Fibroblast of mammary gland (primary cell): ENCODE measurements at places on chromosomes 16 and 17.

DNA sequence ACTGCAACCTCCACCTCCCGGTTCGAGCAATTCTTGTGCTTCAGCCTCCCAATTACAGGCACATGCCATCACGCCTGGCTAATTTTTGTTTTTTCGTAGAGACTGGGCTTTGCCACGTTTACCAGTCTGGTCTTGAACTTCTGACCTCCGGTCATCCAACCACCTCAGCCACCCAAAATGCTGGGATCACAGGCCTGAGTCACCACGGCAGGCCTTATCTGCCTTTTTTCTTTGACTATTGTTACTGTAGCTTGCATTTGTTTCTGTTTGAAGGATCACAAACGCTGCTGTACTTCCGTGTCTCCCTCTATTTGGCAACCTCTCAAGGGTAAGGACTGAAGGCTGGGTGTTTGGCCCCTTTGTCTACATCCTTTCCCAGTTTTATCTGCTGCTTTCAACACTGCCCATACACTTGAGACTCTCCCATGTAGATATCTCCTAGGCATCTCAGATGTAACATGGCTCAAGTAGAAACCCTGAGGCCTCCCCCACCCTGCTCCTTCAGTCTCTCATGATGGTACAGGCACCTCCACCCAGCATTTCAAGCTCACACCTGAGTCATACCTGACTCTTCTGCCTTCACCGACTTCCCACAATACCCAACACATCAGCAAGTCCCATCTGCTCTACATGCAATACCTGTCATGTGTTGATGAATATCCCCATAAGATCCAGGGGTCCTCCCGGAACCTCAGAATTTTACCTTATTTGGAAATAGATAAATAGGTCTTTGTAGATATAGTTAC is 219.0 kb downstream of the CPPED1 start:
- no peak for DNase-seq

GRCh38 chr16:87700406-87701077 is 65.2 kb downstream of the KLHDC4 start:
- DNase-seq: no peak

DNA sequence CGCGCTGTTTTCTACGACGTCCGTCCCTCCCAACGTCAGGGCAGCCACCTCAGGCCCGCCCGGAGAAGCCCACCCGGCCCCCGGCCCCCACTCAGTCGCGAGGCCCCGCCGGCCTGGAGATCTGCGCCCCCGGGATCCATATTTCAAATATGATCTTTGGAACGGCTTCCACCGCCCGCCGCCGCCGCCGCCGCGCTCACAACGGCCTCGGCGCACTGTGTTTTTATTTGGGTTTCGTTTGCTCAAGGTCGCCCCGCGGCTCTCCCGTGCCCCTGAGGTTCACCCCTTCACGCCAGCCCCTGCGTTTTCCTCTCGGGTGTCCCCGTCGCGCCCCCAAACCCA is 4.2 kb upstream of the CBX4 start:
- DNase-seq: no peak

DNA sequence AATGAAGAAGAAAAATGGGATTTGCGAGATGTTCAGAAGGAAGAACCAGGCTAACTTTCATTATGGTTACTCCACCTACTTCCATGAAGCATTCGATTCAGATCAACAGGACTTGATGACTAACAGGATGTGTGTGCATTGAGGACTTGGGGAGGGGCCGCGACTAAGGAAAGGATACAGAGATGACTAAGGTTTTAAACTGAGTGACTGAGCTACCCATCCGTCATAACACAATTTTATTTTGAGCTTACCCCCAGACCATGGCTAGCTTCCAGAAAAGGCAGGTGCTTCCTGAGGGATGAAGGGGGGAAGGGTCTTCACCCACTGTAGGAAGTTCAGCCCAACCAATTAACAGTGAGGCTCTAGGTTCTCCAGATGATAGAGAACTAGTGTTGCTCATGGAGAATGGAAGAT is 2.5 kb upstream of the CDYL2 start:
- peak; percentile 76 for DNase-seq

- no peak for DNase-seq
Measured at GRCh38 chr17:14864127-14864526, 401.0 kb downstream of the PMP22 start.

DNA sequence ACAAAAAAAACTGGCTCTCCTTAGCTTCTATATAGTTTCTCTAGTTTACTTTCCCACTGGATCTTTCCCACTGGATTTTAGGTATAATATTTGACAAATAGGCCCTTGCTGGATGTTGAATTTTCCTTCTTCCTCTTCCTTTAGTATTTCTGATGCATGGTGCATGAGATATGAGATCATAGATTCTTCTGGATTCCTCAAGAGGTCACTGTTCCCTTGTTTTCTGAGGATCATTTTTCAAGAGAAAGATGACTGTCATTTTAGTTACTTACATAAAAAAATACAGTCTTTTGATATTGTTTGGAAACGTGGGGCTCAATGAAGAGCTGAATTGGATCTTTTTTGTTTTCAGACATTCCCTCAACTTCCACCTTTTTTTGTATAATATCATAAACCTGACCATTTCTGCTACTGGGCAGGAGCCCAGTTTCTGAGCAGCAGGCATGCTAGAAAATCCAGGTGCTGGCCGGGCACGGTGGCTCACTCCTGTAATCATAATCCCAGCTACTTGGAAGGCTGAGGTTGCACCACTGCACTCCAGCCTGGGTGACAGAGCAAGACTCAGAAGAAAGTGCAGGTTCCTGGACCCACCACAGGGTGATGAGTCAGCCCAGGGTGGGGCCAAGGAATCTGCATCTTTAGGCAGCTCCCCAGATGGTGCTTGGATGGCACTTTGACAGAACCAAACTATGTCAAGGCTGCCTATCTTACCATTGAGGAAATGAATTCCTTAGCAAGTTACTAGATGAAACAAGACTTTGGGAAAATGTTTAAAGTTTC is 70.3 kb downstream of the SDR42E1 start:
- peak; percentile 67 for DNase-seq

DNA sequence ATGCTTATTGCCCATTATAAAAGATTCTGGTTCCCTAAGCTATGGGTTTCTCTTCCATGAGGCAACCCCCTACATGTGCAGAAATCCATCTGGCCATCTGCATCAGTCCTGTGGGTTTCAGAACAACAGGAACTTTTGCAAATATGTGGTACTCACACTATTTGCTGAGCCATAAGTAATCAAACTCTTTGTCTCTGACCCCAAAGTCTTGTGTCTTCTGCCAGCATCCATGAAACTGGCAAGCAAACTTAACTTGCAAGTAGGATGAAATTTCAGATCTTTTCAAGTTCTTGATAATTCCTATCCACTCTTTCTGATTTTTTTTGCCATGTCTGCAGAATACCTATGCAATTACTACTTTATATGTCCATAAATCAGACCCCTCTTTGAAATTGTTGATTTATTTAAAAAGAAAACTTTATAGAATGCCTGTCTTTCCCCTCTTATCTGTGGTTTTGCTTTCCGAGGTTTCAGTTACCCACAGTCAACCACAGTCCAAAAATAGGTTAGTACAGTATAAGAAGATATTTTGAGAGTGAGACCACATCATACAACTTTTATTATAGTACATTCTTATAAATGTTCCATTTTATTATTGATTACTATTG is 158.4 kb upstream of the IRX3 start:
- no peak for DNase-seq

DNA sequence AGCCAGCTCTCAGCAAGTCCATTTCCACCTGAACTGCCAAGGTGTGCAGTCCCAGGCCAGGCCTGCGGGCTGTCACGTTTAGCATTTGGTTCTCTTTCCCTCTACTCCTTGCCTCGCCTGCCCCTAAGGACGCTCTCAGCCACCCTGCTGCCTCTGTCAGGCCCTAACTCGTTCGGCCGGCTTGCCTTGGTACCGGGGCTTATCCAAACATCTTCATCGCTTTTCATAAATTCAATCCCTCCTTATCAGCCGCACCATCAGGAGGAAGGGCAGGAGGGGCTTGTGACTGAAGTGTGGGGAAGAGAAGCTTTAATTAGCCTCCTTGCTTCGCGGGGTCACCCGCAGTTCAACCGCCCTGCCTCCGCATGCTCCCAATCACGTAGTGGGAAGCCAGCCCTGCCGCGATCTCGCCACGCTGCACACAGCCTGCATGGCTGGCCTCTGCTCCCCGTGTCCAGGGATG is 231.1 kb downstream of the SOX9 start:
- DNase-seq: no peak

GRCh38 chr16:84356591-84357116 is 11.7 kb upstream of the ATP2C2 start:
- no peak for DNase-seq

DNA sequence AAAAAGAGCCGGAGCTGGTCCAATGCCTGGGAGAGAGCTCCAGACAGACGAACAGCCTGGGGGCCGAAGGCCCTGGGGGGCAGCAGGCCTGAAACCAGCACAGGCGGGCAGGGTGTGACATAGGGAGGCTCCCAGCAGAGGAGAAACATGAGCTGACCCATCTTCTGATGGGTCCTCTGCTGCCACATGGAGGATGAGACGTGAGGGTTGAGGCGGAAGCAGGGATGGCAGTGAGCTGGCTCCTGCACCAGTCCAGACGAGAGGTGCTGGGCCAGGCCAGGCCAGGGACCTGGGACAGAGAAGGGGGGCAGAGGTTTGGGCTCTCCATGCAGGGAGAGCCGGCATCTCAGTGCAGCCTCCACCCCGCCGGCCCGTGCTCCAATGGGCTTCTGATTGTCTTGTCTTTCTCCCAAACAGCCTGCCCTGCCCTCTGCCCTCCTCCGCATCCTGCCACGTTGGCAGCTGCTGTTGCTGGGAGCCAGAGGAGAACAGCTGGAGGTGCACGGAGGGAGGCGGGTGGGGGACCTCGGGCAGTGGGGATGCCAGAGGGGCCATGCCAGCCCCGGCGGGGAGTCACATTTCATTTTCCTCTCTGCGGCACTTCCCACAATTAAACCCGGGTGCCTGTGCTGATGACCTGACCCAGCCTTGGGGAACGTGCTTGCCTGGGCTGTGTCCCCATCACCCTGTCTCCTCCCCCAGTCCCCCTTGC is 139.1 kb upstream of the GSE1 start:
- DNase-seq: peak; percentile 12

GRCh38 chr17:7580604-7581575 is 1.5 kb downstream of the CD68 start:
- DNase-seq: no peak

GRCh38 chr17:61389670-61390478 is 9.8 kb upstream of the TBX2 start:
- DNase-seq: no peak

DNA sequence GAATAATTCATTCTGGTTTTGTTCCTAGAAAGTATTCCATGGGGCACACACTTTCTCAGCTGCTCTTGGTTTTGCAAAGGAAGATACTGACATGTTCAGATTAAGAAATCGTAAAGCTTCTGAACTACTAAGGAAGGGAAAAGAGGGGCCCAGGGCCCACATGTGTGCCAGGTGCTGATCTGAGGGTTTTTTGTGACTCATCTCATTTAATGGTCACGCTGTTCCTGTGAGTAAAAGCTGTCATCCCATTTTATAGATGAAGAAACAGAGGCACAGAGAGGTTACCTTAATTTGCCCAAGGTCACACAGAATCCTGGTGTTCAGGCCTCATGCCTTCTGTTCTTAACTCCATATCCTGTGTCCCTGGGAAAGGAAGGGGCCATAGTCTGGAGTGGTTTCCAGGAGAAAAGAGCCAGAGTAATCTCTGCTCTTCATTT is 113.2 kb downstream of the MSI2 start:
- DNase-seq: peak; percentile 46

DNA sequence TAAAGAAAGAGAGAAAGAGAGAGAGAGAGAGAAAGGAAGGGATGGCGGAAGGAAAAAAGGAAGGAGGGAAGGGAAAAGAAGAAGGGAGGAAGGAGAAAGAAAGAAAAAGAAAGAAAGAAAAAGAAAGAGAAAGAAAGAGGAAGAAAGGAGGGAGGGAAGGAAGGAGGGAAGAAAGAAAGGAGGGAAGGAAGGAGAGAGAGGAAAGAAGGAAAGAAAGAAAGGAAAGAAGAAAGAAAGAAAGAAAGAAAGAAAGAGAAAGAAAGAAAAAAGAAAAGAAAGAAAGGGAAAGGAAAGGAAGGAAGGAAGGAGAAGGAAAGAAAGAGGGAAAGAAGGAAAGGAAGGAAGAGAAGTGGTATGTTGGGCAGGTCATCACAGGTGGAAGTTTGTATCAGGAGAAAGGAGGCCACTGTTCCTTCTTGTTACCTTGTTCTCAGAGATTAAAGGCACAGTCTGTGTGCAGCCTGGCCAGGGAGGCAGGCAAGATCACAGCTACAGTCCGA is 19.3 kb downstream of the SLC35G3 start:
- DNase-seq: no peak

DNA sequence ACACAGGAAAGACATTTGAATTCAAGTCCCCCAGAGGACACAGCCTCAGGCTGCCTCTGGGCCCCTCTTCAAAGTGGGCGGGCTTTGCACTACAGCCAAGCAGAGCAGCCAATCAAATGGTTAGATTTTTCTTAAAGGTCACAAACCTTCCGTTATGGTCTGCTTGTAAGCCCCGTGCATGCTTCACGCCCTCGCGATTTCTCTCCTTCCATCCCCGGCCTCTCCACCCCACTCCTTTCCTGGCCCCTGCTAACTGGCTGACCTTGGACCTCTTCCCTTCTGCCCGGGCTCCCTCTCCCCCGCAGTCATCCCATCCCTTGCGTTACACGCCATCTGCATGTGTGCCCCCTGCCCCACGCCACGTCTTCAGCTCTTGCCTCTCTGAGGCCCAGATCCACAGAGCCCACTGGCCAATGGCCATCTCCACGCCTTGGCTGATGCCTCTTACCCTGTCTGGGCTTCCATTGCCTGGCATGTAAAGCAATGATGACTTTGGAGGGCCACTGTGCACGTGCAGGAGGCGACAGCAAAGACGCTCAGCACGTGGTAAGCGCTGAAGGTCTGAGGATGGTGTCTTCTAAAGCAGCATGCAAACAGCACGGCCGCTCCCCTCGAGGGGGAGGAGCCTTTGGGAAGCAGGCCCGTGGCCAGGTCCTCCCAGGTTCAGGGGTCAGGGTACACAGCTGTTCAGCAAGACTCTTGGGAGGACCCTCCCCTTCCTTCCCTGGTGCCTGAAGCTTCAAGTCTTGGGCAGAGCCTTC is 86.8 kb downstream of the ZDHHC7 start:
- peak; percentile 42 for DNase-seq

- no peak for DNase-seq
Measured at GRCh38 chr16:85525420-85526184, 87.5 kb upstream of the GSE1 start.

GRCh38 chr17:35879773-35880654 is at the start of gene CCL5:
CCL5 (minus strand) TSS chr17:35880360.
- DNase-seq: peak; percentile 10

DNA sequence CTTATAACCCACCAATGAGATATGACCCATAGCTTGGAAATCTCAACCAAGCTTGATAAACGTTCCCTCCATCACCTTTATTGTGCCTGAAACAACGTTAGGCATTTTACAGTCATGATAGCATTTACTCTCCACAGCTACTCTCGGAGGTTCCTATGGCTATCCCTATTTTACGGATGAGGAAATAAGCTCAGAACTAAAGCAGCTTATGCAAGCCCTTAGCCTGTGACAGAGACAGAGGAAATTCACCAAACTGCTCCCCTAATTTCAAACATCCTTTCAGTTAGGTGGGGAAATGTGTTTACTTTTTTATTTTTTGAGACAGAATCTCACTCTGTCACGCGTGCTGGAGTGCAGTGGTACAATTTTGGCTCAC is 18.7 kb downstream of the DCUN1D3 start:
- DNase-seq: no peak
